ENCODE measurements at places on chromosomes 6 and 20. TPM values are rescaled to one million over a fixed set of nuclear protein-coding genes. Genes with fewer than 3 reads are reported as not detected.

TUBB2B gene
- polyA plus RNA-seq = 60.2 TPM

- no peak for DNase-seq
These were observed 41.4 kb downstream of the SCAND1 start for GRCh38 chr20:35912881-35913280.

DNA sequence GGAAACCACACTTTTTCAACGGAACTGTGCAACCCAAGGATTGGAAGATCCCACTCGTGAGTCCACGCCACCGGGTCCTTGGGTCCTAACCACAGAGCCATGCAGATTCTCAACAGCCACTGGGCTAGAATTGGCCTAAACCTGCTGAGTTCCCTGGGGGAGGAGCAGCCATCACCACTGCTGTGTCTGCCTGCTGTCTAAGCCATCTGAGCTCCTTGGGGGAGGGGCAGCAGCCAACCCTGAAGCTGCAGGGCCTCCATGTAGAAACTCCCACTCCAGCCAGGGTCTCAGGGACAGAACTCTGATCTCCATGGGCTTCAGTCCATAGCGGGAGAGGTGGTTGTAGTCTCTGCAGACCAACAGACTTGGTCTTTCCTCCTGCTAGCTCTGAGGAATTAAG is 154.6 kb upstream of the VGLL2 start:
- no peak for DNase-seq

DNA sequence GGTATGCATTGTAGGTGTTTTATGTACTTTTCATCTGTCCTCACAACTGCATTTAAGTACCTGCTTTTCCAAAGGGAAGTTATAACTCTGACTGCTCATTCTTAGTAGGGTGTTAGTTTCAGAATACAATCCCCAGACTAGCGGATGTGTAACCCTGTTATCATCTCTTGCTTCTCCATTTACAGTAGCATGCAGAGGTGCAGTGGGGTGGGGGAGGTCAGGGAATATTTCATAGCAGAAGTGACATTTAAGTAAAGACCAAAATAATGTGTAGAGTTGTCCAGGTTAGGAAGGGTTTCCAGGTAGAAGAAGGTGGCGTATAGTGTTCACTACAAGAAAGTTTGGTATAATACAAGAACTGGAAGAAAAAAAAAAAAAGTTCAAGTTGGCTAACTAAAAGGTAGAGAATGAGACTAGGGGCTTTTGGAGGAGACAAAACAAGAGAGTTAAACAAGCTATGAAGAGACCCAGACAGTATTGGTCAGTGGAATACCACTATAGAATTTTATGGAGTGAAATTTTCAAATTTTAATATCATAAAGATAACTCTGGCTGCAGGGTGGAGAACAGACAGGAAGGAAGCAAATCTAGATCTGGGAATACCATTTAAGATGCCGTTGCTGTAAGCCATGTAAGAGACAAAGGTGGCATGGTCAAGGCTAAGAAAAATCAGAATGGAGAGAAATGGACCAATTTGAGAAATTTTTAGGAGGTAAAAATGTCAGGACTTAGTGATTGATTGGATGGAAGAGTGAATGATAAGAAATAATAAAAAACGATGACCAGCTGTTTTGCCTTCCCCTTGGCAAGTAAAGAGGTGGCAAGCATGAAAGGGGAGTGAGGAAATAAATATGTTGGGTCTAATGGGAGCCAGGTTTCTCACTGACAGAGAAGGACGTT is 2.2 kb upstream of the AHI1 start:
- DNase-seq = no peak

GRCh38 chr6:142413111-142413510 is 111.3 kb downstream of the ADGRG6 start:
- DNase-seq = no peak

DNA sequence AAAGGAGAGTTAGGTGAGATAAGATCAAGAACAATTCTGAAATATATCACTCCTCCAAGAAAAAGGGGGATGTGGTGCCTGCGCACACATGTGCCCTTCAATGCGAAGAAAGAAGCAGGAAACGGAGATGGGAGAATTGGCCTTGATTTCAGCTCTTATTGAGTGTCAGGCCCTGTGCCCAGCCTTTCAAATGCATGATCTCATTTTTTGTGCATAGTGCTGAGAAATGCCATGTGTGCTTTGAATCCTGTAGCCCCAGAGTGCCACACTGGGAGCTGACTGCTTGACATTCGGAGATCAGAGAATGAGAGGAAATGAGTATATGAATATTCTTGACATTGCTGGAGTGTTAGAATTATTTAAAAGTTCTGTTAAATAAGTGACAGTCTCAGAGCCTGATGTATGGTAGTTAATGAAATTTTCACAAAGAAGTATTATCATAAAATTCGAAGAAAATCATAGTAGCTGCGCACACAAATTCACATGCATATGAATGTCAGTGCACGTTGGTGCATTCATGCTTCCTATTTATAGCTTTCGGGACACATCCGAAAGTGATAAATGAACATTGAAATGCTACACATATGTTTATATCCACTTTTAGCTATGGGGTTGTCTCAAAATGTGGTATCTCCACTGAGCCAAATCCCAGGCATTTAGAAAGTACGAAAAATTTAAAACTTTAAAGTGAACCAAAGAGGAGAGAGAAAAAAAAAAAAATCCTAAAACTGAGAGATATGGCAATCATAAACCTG is 172.0 kb downstream of the KCNQ5 start:
- DNase-seq = no peak

CST2 gene
- not detected for polyA plus RNA-seq

DNA sequence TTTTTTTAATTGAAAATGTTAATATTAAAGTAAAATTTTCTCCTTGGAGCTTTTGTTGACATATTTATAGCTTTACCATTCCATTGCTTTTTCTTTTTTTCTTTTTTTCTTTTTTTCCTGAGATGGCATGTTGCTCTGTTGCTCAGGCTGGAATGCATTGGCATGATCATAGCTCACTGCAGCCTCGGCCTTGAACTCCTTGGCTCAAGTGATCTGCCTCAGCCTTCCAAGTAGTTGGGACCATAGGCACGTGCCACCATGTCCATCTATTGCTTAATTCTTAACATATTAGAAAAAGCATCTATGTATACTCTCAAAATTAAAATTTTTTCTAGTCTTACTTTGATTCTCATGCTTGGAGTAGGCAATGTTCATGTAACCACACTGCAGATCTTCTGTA is 43.0 kb downstream of the RALGAPB start:
- DNase-seq = no peak

GRCh38 chr6:156199182-156199581 is 578.0 kb upstream of the ARID1B start:
- DNase-seq = no peak

DNA sequence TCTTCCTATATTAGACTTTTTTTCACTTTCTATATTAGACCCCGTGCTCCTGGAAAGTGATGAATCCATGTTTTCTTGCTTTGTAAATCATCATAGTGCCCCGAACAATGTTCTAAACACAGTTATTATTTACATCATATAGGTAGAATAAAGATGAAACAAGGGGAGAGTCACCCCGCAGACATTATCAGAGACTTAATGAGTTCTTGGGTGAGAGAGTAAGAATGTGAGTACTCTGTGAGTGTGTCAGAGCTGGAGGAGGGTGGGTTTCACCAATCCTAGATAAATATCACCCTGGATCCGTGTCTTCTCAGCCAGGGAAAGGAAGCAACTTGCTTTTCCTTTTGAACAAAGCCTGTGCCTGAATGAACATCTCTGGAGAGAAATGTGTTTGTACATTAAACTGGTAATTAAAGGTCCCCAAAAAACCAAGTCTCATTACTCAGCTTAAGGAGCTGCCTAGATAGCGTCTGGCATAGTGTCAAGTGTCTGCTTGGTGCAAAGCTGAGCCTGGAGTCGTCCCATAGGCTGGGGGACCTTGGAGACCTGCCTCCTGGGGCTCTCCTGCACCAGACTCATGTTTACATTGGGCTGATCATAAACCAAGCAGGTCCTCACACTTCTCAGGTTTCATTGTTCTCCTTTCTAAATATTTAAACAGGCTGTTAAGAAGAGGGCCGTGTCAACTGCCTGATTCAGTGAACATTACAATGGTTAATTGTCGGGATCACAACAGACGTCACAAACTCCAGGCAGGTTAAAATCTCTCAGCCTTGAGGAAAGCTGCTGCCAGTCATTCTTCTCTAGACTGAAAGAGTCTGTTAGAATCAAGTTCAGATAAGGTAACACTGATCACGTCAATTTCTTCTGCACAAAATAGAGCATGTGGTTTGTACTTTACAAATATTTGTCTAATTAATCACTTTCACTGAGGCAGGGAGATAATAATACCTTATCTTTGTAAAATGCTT is 179.7 kb upstream of the MYLIP start:
- no peak for DNase-seq

BMP2 gene
- polyA plus RNA-seq = 1.8 TPM

DNA sequence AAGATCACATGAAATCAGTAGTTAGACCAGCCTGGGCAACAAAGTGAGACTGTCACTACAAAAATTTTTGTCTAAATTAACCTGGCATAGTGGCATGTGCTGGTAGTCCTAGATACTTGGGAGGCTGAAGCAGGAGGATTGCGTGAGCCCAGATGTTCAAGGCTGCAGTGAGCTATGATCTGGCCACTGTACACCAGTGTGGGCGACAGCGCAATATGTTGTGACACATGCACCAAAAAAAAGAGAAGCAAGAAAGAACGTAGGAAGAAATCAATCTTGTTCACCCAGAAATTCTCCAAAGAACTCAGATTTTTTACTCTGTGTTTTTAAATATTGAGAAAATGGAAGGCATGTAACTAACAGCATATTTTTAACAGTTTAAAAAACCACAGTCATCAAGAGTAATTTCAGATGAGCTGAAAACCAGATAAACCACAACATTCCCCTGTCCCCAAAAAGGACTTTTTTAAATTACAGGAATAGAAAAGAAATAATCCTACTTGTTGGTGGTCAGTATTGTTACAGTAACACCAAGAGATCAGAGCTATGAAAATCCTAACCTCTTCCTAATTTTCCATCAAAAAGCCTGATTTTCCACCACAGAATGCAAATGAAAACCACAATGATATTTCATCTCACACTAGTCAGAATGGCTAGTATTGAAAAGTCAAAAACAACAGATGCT is 240.2 kb downstream of the KHDC1L start:
- DNase-seq = no peak

- no peak for DNase-seq
These were observed 66.5 kb downstream of the NOX3 start for GRCh38 chr6:155389130-155389529.

Data from forelimb muscle (tissue), 1 donor.